Urinary bladder (tissue), 4 donors: ENCODE measurements at places on chromosomes 11 and 22. TPM values are rescaled to one million over a fixed set of nuclear protein-coding genes. Genes with fewer than 3 reads are reported as not detected.

DNA sequence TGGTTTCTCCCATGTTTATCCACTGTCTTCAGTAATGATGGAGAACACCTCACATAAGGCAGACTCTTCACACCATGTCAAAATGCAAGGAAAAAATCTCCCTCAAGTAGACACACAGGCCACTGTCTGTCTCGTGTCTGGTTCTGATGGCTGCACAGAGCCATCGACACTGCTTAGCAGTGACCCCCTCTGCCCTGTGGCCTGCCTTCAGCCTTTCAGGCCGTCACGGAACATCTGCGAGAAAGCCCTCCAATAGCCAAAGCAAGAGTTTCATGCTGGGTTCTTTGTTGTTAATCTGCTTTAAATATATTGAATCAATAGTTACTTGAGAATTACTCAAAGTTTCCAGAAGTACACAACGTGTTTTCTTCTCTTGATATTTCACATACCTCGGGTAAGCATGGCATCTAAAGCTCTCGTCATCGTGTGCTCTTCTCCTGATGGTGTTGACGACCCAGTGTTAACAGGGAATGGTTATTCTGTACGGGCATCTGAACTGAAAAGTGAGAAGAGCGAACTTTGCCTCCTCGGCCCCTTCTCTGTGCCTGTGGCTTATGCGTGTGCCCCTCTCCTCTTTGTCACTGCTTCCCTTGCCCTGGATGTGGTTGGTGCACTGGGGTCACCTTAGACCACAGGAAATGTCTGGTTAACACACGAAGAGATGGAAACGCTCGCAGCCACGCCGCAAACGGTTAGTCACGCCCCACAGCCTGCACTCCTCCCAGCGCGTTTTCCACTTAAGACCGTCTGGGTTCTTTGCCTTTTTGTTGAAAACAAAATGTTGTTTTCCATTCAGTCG, 33.4 kb upstream of the CTTN start:
- no peak for DNase-seq

DNA sequence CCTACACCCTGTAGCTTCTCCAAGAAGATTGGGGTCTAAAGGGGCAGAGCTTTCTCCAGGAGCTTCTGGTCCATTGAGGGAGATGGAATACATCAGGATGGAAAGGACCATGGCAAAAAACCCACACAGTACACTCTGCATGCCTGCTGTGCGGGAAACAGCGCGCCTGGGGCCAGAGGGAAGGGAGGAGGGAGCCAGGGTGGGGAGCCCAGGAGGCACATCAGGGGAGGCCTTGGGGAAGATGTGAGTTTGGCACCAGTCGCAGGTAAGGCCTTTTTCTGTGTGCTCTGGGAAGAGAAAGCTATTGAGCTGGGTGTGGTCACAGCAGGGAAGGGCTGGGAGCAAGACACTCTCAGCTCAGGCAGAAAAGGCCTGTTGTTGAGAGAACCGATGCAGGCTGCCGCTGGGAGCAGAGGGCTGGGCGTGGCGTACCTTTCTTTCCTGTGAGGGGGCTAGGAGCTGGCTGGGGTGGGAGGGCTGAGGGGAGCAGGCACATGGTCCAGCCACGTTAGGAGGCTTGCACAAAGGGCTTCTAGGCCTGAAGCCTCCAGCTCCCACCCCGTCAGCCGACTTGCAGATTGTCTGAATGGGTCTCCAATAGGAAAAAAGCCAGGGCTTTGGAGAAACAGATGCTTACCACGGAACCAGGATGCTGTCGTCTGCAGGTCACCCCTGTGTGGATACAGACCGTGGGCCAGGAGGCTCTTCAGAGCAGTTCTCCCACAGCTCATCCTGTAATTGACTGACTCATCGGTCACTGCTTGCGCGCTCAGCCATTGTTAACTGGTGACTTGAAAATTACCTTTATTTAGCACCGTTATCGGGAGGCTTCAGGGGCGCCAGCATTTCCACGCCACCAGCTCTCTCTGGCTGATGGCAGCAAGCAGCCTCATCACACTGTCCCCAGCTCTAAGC, 237.3 kb downstream of the ST3GAL4 start:
- DNase-seq, result no peak

- DNase-seq, result no peak
Observed at GRCh38 chr11:67670316-67671210, 3.9 kb downstream of the ALDH3B2 start.

- DNase-seq, result no peak
Observed at GRCh38 chr22:49433717-49434611, 393.7 kb downstream of the BRD1 start.

GRCh38 chr11:86715611-86716010, 43.2 kb upstream of the ME3 start:
- no peak for DNase-seq

GRCh38 chr11:113373981-113374560, 13.5 kb upstream of the ANKK1 start:
- no peak for DNase-seq

DNA sequence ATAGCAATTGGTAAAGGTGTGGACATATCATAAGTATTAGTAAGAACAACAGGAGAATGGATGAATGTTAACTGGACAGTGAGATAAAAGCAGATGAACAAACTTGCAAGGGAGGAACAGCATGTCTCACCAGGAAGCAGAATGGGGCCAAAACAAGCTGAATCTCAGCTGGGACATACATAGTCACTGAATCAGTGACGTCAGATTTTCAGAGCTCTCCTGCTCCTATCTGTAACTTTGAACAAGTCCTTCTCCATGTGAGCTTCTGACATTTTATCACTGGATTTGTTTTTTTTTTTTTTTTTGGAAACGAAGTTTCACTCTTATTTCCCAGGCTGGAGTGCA, 118.7 kb downstream of the BBOX1 start:
- DNase-seq, result no peak

DNA sequence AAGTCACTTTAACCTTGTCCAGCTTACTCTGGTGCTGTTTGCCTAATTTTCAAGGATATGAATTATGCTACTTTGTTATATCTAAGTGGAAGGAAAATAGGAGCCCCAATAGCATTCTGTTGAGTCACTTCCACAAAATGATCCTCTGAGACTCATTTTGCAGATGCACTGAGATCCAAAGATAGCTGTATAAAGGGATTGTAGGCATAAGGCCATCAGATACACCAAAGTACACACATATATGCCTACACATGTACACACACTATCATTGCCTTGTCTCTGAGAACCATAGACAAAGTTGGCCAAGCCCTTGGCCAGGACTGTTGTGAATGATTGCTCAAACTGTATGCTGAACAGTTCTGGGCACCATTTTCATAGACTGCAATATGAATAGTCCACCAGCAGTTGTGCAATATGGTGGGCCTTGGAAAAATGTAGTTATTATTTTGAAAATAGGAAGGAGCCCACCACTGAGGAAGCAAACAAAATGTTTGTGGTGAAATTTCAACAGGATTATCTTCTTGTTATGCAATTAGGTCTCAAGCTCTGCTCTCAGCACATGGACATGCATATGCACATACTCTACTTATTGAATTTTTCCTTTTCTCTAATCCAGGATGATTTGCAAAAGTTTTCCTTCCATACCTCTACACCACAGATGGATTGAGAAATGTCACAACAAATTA, 186.0 kb upstream of the CTSC start:
- no peak for DNase-seq

- no peak for DNase-seq
Observed at GRCh38 chr11:111347723-111348115, 31.4 kb downstream of the POU2AF1 start.

- DNase-seq, result no peak
Observed at GRCh38 chr11:74699615-74700396, 31.4 kb downstream of the CHRDL2 start.

DNA sequence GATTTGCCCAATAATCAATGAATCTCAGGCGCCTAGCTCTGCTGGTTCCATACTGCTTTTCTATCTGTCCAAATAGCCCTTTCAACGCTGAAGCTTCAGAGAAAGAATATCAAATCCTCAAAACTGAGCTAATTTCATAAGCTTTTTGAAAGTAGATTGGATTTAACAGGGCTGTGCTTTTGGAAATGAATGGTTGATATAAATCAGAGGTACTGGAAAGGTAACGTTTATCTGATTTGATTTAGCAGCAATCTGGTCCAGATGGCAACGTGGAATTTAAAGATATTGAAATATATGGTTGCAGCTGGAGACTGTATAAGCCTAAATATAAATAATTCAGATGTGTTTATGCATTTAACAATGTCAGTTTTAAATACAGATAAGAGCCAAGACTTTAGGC, 229.5 kb upstream of the MPPED2 start:
- no peak for DNase-seq

DNA sequence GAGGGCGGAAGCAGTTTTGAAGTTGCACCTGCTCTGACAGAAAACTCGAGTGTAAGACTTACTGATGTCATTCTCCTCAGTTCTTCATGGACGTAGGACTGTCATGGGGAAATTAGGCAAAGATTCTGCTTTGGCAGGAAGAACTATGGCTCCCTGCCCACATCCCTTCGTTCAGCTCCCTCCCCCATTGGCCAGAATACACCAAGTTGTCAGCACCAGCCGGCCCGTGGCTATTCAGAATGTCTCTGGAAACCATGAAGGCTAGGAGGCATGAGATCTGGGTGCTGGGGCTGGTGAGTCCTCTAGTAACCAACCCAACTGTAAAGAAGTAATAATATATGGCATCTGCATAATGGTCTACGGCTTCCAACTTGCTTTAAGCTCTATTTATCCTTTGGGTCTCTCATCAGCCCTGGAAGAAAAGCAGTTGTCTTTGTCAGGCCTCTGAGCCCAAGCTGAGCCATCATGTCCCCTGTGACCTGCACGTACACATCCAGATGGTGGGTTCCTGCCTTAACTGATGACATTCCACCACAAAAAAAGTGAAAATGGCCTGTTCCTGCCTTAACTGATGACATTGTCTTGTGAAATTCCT, 74.1 kb downstream of the PIWIL4 start:
- no peak for DNase-seq

- no peak for DNase-seq
Observed at GRCh38 chr11:103609117-103610066, 427.0 kb upstream of the DDI1 start.

DNA sequence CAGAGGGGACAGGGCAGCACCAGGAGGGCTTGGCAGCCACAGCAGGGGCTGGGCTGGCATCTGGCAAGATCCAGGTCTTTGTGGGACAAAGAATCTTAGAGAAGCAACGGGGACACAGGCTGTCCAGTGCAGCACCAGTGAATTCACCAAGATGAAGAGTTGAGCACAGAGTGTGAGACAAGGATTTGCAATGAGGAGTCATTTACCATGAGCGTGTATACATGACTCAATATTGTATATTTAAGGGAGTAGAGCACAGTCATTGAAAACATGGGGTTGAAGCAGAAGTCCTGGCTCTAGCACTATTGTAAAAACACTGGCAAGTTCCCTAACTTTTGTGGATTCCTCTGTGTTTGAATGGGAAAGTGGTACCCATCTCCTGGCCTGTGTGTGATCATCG, 3.5 kb downstream of the APOL1 start:
- DNase-seq, result no peak

DNA sequence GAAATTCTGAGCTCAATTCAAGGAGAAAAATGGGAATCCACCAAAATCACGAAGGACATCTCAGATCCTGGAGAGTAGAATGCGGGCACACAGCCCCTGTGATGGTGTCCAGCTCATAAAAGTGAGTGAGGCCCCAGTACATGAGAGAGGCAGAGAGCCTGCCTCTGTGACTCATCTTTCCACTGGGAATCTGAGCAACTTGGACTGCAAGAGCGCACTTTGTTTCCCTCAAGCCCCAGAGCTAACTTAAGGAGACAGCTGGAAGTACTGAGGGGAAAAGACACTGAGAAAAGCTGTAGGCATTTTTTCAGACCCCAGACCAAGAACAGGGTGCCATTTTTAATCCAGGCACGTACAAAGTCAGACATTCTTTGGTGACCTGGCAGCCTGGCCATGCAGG, 273.7 kb downstream of the C11orf87 start:
- DNase-seq, result no peak

DNA sequence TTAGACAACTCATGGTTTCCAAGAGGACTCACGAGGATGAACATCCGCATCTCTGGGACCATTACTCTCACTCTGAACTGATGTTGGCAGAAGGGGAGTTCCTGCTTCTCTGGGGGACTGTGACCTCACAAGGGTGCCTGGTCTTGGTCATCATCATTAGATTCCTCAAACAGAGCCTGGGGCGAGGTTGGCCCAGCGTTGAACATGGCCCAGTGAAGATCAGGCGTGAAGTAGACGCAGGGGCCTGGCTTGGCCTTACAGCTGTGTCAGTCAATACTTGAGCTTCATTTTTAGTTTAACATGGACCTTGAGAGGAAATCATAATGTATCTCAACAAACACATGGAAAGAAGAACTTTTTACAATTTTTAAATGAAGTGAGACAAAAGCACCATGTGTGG, 617.1 kb downstream of the BRD1 start:
- DNase-seq, result no peak

DNA sequence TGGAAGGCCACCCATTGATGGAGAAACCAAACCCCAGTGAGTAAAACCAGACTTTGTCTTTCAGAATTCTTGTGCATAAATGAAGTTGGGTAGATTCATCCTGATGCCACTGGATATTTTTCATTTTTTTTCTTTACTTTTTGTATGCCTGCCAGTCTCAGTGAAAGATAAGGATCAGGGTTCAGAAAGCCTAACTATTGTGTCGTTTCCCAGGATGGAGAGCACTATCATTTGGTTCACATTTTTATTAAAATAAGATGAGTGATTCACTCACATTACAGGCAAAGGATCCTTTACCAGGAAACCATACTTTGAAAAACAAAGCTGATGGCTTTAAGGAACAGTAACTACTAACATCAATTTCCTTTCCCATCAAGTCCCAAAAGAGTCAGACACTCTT, 52.0 kb downstream of the ARFGAP2 start:
- no peak for DNase-seq

GRCh38 chr22:27114186-27114585, 456.8 kb downstream of the MIAT start:
- no peak for DNase-seq

DNA sequence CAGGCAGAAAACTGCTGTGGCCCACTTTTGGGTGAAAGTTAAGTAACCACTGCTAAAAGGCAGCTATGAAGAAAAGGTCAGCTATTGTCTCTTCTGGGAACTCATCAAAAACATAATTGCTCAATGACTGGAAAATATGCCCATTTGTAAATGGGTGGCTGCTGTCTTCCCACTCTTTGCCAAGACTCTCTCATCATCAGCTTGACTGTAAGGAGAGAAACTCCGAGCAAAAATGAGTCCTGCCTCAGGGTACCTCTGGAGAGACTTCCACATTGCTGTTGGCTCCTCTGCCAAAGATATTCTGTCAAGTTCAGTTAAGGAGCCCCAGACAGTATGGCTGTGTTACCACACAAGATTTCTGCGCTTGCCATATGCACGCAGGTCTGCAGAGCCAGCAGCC, 138.7 kb downstream of the BBOX1 start:
- DNase-seq, result no peak

- DNase-seq, result no peak
Observed at GRCh38 chr11:13268791-13269190, 8.8 kb upstream of the BMAL1 start.

- DNase-seq, result no peak
Observed at GRCh38 chr11:129248618-129249017, 56.5 kb upstream of the ARHGAP32 start.

Gene TMEM132A
- 14.0 TPM for total RNA-seq

Gene PARVA
- total RNA-seq, result 69.8 TPM

Gene OR10D3
- not detected for total RNA-seq

Gene ZNF280A
- total RNA-seq, result not detected

Gene KRTAP5-7
- total RNA-seq, result 0.26 TPM

Gene TMEM25
- 14.1 TPM for total RNA-seq

Gene SCN3B
- 5.6 TPM for total RNA-seq

Gene EMID1
- 9.4 TPM for total RNA-seq

Gene OR51E1
- total RNA-seq, result 3.2 TPM

Gene PGA3
- 1.3 TPM for total RNA-seq
